ENCODE measurements at places on chromosomes 13 and 19.

DNA sequence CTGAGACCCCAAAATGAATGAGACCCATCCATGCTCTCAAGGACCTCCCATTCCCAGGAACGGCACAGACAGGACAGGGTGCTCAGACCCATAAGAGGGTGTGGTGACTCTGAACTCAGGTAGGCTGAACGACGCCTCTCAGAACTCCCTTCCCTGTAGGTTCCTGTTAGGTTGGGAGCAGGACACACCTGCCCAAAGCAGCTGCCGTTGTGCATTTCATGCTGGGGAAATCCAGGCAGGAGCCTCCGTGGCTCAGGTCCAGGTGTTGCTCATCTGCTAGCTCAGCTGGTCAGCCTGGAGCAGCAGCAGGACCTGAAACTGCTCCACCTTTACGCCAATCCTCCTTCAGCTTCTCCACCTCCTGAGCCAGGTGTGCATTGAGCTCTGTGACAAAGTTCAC lies 19.1 kb upstream of the TEX101 start:
- DNase-seq = no peak

- DNase-seq = no peak
Measured at GRCh38 chr13:113754691-113755090, 4.3 kb upstream of the TMEM255B start.

GRCh38 chr13:50914848-50915247 lies 5.3 kb downstream of the RNASEH2B start:
- no peak for DNase-seq

DNA sequence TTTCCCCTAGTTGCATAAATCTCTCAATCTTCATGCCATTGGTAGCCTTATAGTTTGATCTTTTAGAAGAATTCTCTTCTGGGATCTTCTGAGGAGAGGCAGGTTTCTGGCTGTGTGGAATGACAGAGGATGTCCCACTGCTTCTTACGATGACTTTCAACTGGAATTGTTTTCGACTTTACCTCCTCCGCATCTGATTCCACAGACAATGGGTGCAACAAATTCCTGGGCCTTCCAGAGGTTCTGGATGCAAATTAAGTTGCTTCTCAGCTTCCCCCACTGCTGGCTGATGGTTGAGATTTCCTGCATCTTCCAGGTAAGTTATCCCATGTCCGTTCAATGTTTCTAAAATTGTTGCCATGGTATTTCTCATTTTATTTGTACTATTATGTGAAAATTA lies 142.3 kb upstream of the TSC22D1 start:
- no peak for DNase-seq

- no peak for DNase-seq
Measured at GRCh38 chr13:50209631-50210030, 194.4 kb downstream of the KCNRG start.

DNA sequence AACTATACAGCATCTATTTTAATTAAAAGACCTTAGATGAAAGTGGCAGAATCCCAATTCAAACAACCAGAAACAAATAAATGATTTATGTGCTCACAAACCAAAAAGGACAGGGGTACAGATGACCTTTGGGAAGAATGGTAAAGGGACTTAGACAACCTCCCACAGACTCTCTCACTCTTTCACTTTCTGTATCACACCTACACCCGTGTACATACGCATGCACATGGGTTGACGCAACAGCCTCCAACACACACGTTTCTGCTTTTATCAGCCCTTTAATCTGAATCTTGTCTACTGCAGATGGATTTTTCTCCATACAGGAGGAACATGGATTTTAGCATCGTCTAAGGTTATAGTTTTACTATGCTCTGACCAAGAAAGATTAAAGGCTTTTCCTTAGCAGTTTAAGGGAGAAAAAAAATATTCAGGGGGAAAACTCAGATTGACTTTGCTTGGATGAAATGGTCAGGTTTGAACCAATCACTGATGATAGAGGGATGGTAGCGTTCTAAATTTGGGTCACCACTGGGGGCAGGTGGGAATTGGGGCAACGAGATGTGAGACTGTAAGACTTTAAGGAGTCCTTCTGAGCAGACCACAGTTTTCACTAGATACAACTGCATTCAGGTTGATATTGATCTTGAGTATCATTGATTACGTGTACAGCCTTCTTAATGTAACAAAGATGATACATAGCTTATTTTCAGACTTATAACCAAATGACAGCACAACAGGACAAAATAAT lies 166.1 kb downstream of the ITGBL1 start:
- DNase-seq = no peak

DNA sequence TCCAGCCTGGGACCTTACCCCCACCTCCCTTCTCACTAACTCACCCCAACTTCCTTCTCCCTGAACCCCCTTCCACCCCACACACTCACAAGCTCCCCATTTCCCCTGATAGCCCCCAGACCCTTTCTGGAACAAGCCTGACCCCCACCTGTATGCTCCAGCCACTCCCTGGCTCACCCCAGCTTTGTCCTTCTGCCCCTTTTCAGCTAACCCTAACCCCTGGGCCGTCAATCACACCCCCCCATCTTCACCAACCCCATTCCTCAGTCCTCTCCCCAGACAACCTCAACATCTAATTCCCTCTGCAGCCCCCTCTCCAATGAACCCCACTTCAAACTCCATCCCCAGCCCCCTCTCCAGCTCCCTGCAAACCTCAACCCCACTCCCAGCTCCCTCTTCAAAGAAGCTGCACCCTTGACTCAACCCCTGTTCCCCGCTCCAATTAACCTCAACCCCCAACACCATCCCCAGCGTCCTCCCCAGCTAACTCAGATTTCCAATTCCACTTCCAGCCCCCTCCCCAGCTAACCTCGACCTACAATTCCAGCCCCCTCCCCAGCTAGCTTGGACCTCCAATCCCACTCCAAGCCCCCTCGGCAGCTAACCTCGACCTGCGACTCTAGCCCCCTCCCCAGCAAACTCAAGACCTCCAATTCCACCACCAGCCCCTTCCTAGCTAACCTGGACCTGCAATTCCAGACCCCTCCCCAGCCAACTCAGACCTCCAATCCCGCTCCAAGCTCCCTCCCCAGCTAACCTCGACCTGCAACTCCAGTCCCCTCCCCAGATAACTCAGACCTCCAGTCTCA lies 929 bp downstream of the GNG7 start:
- DNase-seq = no peak

GRCh38 chr19:33634361-33635091 lies 12.8 kb downstream of the CHST8 start:
- DNase-seq = no peak

DNA sequence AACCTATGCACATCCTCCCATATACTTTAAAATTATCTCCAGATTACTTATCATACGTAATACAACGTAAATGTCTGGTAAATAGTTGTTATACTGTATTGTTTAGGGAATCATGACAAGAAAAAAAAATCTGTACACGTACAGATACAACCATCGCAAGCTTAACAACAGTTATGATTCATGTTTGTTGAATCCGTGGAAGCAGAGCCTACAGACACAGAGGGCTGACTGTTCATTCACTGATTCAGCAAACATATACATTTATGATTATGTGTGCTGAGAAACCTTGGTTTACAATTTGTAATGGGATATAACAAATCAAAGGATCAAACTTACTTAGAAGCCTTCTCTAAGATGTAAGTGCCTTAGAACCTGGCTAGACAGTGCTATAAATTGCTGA lies 1.5 kb downstream of the ZNF260 start:
- no peak for DNase-seq

- no peak for DNase-seq
Measured at GRCh38 chr19:50510121-50510670, 795 bp downstream of the JOSD2 start.

DNA sequence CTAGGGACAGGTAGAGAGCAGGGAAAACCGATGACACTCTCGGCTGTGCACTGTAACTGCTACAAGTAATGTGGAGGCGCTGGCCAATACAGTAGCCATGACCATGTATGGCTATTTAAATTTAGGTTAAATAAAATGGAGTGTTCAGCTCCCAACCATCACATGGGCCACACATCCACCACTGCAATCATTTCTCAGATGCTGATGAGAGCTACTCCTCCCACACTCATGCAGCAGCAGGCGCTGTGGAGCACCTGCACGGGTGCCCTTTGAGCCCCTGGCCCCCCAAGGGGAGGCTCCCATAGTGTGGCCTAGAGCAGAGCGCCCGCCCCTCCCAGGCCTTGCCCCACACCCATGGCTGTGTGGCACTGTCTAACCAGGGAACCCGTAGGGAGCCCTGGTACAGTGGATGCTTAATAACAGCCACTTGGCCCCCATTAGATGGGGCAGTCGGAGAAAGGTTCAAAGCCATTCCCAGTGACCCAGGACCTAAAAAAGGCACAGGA lies 6.0 kb downstream of the ACP4 start:
- no peak for DNase-seq

GRCh38 chr19:2519482-2519881 lies 43.6 kb downstream of the GADD45B start:
- DNase-seq = no peak

DNA sequence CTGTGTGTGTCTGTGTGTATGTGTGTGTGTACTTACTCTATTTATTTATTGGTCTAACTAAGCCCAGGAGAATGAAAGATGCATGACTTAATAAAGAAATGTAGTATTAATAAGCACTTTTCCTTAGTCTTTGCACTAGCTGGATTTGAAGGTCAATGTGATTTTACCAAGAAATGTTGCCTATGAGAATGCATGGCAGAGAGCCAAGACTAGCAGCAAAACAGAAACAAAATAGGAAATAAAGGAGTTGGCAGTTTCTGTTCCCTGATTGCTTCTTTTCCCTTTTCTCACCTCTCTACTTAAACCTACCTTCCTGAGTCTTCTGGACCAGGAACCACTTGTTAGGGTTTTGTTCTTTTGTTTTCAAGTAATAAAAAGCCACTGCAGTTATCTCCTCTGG lies 286.1 kb downstream of the KCTD12 start:
- DNase-seq = no peak

DNA sequence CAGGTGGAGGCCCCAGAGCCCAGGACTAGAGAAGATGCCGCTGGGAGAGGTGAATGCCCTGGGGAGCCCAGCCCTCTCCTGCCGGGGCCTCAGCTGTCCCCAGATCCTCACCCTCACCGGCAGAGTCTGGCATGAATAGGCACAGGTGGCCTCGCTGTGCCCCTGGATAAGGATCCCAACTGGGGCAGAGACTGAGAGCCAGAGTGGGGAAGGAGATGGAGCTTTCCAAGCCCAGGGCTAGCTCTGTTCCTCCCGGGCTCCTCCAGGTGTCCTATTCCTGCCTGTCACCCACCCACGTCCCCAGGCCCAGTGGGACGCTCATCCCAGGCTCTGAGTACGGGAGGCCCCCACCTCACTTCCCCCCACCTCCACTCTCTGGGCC lies 16.5 kb downstream of the PRR36 start:
- DNase-seq = no peak

DNA sequence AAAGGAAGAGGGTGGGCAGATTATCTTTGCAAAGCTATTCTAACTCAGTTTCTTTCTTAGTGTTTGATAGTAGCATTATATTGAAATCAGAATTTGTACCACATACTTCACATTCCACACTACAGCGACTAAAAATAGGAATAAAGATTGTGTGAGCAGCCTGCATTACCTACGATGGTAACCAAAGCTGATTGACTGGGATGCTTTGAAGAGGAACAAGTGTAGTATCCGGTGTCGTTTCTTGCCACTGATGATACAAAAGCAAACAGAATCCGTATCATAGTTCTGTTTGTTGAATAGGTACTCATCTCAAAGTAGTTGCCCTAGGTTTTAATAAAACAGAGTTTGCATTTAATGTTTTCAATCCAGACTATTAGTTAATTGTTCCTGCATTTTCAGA lies 51.2 kb downstream of the FLT3 start:
- DNase-seq = peak; percentile 23

DNA sequence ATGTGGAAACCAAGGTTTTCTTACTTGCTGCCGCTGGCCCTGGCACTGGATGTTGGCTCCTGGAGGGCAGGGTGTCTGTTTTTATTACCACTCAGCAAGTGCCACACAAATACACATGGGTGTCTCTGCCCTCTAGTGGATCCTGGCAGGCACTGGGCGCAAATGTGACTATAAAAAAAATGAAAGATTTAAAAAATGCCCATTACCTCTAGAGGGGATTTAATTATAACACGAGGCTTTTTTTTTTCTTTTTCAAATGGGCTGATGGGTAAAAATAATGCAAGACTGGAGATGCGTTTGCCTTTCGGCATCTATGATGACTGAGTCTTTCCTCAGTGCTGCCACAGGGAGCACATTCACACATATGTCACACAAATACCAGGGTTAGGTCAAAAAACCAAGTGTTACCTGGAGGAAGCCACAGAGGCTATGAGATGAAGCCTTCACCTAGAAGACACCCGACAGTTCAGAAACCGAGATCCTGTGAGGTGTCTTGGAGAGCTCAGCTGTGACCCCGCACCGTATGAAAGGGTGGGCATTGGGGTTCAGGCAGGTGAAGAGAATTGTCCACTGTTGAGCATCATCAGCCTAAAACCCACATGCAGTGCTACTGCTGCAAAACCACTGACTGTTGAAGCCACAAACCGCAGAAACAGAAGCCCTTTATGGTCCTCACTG lies 25.7 kb downstream of the CHAMP1 start:
- peak; percentile 36 for DNase-seq

GRCh38 chr13:70788074-70788473 lies 679.8 kb upstream of the KLHL1 start:
- no peak for DNase-seq

GRCh38 chr13:75368167-75368566 lies 113.8 kb downstream of the TBC1D4 start:
- DNase-seq = no peak

DNA sequence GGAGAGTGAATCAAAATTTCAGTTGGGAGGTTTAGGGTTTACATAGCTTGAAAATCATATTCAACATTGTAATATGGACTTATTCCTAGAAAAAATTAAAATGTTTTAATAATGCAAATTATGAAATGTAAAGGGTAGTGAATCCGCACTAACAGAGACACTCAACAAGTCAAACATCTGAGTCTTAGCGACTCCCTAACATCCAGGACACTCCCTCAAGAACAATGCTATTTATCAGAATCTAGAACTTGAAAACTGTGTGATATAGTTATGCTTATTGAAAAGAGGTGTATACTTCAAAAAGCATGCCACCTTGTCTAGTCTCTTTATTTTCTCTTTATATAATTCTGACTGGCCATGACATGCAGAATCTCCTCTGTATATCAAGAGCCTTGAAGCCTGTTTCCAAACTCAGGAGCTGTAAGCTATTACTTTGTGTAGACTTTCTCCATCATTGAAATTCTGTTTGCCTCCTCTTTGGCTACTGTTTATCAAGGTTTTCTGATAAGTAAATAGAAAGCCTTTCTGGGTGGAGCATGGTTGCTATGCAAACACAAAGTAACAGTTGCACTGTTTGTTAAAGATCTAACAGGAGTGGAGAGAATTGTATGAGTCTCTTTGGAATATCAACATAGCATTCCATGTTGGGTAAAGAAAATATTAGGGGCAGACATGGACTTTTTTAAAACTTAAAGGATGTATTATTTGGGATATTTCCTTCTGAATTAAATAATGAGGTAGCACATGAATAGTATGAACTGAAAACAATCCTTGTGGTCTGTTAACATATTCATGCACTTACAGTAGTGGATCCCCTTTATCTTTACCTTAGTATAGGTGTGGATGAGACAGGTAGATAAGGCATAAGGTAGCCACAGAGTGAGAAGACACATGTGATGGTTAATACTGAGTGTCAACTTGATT lies 56.4 kb upstream of the MBNL2 start:
- DNase-seq = no peak

GRCh38 chr19:45079911-45080370 lies 881 bp downstream of the GEMIN7 start:
- DNase-seq = no peak

GRCh38 chr19:51292971-51293370 lies 18.5 kb upstream of the IGLON5 start:
- no peak for DNase-seq

GRCh38 chr13:23554000-23554399 lies 16.2 kb upstream of the TNFRSF19 start:
- no peak for DNase-seq
